Stimulated activated CD8-positive, alpha-beta memory T cell treated with anti-CD3 and anti-CD28 coated beads, Interleukin-4, amount 100 ng/mL, for 1 hour (primary cell): ENCODE measurements at places on chromosomes 5 and 9.

- no peak for DNase-seq
Measured at GRCh38 chr5:136620621-136621020, 255.3 kb upstream of the TRPC7 start.

DNA sequence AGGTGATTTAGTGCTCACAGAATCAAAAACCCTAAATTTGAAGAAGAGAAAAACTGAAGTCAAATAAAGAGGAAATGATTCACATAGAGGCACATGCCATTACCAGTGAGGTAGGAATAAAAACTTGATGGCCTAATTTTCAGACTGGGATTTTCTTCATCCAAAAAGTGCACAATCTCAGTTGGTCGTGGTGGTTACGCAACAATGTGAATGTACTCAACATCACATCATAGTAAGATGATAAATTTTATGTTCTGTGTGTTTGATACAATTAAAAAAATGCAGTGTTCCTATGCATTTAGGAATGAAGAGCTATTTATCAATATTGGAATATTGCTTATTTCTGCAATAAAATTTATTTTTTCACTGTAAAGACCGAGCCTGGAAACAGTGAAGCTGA is 60.7 kb downstream of the SV2C start:
- DNase-seq: no peak

DNA sequence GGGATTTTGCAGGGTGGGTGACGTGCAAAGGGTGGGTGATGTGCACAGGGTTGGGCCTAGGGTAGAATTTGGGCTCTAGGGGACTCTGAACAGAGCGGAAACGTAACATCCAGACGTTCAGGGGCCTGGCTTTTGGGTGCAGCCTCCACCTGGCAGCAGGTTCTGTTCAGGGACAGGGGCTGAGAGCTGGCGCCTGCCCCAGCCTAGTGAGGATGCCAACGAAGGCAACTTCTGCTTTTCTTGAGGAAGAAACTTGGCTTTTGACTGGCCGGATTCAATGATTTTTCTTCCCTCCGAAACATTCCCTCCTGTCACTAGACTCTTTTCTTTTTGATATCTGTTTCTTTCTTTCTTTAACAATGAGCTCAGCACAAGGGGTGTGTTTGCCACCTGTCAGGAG is 38.6 kb upstream of the SLC6A19 start:
- no peak for DNase-seq

GRCh38 chr5:143664623-143665022 is 147.3 kb upstream of the HMHB1 start:
- no peak for DNase-seq

DNA sequence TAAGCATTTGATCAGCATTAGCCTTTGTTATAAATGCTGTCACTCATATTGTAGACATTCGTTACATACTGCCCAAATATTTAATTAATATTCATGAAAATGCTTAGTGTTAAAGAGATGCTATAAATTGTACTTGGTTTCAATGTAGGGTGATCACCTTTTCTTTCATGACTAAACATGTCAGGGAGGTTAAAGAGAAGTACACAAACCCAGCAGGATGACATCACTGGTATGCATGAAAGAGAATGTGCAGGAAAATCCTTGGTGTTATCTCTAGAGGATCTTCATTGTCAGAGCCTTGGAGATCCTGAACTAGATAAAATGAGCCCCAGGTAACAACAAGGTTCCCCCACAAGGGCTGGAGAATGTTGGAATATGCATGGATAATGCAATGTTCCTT is 33.0 kb upstream of the SV2C start:
- DNase-seq: no peak
